ENCODE measurements at places on chromosomes 3 and 15.

GRCh38 chr3:64224826-64225610 is at the start of gene PRICKLE2:
TSS of gene PRICKLE2 (minus strand) at chr3:64225466. CDS start at chr3:64198927, 26,539 bp downstream.
- DNase-seq: no peak

- no peak for DNase-seq
Measured at GRCh38 chr3:193711964-193712598, 119.1 kb downstream of the OPA1 start.

DNA sequence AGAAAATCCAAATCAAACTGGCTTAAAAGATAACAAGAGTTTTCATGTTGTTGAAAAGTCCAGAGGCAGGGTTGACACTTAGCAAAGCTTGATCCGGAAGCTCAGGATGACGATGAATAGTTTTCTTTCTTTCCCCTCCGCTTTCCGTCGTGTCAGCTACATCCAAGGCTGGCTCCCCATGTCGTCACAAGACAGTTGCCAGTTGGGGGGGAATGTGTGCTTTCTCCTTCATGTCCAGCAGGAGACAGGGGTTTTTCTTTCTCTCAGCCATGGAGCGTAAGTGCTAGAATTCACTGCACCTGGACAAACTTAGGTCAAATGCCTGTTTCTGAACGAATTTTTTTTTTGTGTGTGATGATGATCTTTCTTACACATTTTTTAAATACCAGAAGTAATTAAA is 273.8 kb upstream of the RGMA start:
- DNase-seq: no peak

DNA sequence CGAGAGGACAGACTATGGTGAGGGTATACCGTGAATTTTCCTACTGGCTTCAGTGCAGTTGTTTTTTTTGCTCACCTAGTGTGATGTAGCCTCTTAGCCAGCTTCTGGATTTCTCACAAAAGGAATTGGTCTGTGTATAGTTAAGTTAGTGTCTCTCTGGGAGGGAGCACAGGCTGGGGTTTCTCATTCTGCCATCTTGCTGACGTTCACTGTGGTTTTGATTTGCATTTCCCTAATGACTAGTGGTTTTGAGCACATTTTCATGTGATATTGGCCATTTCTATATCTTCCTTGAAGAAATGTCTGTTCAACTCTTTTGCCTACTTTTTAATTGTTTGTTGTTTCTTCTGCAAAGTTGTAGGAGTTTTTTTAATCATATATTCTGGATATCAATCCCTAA is 2.2 kb upstream of the CD86 start:
- DNase-seq: no peak

DNA sequence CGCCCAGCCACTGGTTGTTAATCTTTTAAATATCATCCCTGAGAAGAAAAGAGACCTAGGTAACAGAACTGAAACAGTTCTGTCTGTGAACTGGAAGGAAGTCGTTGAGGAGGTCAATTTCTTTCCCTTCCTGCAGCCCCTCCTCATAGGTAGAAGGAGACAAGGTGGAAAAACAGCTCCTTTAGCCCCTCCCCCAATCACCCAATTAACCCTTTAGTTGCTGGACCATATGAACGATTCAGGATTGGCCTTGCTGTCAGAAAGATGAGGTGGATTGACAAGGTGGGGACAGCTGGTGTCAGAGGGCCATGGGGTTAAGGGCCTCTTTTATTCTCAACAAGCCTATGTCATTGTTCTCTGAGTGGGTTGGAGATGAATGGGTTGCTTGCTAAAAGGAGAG is 36.0 kb upstream of the ZNF445 start:
- no peak for DNase-seq
